H4 (cell line): ENCODE measurements at places on chromosomes 7 and 10.

- DNase-seq = no peak
Measured at GRCh38 chr10:130064783-130065182, 45.8 kb downstream of the C10orf143 start.

DNA sequence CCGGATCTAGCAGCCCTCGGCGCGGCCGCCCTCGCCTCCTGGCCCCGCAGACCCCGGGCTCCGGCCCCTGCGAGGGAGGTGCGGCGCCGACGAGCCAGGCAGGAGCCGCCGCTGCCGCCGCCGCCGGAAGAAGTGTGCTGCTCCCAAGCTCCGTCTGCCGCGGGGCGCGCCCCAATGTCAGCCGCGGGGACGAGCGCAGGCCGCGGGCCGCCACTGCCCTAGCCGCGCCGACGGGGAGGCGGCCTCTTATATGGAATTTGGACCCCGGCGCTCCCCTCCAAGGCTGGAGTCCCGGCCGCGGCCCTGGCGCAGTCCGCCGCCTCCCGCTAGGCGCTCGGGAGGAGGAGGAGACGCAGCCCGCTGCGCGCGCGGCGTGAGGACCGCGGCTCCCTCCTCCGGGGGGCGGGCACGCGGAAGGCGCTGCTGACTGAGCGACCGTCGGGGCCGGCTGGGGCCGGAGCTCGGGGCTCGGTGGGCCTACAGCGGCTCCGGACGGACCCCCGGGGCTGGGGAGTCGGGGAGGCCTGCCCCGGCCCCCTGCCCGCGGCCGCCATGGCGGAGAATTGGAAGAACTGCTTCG, at the start of gene TRIM8:
TSS of gene TRIM8 (plus strand) at position 414 of the 580 bp plus-strand sequence. CDS start at position 553, 139 bp downstream.
- DNase-seq = no peak

GRCh38 chr10:58356756-58357155, 21.9 kb downstream of the UBE2D1 start:
- DNase-seq = no peak

DNA sequence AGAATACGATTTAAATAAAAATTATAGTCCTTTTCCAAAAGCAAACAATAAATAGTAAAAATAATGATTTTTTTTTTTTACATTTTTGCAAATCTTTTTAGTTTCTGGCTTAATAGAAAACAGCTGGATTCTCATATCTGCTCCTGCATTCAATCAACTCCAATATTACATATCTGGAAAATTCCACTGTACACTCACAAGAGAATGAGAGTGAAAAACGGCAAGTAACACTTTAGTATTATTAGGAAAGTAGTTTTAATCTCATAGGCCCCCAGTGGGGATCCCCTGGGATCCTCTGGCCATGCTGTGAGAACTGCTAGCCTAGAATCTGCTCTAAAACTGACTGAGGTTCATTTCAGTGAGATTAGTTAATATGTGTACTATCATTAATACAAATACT, 128.6 kb upstream of the LRRN3 start:
- DNase-seq = no peak

DNA sequence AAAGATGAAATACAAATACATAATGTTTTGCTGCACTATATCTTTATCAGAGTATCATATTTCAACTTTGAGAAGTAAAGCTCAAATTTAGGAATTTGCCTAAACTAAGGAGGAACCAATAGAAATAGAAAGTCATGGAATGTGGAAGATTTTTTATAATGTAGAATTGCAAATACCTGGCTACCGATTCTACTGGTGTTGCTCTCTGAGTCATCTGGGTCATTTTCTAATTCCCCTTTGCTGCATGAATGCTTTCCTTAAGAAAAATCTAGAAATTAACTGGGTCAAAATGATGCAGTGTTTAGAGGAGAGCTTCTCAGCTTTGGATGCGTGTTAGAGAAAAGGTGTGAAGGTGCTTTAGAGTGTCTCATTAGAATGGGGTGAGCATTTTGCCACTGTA, 568.9 kb upstream of the ANKRD30A start:
- no peak for DNase-seq

DNA sequence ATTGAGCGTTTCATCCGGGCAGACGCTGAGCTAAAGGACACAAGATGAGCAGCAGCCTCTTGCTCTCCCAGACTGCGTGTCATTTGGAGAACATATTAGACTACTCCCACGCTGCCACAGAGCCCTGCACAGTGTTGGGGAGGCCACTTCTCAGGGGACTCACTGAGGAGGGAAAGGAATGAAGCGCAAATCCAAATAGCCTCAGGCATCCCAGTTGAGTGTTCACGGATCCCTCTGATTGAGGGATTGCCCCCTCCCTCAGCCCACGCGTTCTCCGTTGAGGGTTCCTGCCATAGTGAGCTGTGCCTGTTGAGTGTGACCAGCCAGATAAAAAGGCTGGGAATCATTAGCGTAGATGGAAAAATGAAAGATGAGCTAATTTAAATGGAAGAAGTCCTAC, 563.4 kb downstream of the ACTR3B start:
- no peak for DNase-seq

GRCh38 chr7:159071260-159071659, 73.4 kb downstream of the VIPR2 start:
- DNase-seq = no peak
